ENCODE measurements at places on chromosomes 11 and 22.

GRCh38 chr22:37209140-37209845 lies 3.0 kb downstream of the SSTR3 start:
- no peak for DNase-seq

GRCh38 chr11:66850588-66851238 lies 6.2 kb upstream of the LRFN4 start:
- DNase-seq: no peak

DNA sequence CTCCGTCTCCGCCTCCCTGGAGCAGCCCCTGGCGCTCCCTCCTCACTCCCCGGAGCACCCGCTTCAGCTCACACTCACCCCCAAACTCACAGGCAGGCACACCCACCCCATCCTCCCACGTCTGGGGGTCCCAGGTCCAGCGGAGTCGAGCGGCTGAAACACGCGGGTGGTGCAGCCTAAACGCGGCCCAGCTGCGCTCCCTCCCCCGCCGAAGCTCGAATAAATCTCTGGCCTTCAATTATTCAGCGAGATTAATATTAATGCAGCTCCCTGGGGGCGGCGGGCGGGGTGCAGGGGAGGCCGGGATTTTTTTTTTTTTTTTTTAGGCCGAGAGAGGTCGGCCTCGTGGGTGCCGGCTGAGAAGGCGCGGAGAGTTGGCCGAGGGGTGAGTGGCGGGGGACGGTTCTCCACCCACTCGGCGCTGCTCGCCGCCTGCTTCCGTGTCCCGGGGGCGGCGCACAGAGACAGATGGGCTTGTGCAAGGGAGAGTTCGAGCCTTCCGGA lies 524 bp upstream of the SLC1A2 start:
- no peak for DNase-seq

DNA sequence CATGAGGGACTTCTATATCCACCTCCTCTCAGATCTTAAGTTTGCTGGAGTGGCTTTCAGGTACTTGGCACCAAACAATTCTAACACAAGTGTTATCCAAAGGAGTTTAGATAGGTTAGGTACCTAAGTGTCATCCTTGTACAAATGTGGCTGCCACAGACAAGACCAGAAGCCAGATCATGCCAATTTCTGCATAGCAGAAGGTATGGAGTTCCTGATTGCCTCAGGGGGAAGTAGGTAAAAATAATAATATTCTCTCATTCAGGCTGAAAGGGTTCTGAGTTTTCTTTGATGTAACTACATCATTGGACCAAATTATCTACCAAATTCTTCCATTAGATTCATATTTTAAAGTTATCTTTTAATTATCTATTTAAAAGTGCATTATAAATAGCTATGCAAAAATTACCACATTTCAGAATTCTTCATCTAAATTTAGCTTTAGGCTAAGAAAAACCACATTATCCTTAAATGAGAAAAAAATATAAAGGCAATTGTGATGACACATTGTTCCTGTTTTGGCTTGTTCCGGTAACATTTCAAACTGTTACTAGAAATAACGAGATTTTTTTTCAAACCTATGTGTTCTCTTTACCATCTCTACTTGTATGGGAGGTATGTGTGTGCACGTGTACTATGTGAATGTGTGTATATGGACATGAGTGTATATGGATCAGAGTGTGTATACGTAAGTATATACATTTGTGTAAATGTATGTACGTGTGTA lies 66.2 kb upstream of the POU2AF2 start:
- no peak for DNase-seq

DNA sequence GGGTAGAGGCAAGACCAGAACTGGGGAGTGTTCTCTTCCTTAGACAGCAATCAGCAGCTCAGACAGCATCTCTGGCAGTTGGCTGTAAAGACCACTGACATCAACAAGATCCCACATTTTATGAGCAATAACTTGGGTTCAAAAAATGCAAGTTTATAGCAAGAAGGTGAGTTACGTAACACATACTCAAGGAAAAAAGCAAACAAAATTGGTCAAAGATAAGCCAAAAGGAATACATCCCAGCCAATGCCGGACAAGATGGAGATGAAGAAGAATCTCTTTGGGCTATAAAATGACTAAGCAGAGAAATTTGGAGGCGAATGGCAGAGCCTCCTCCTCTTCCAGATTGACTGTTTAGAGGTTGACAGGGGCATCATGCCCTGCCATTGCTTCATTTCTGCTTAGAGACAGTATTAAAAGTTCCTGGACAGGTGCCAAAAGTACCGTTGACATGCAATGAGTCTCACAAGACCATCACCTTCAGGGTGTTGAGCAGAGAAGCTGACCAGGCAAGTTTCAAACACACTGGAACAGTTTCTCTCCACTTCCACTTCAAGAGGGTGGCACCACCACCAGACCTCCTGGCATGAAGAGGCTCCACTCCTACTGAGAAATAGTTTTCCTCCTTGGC lies 55.9 kb downstream of the ENDOD1 start:
- no peak for DNase-seq

DNA sequence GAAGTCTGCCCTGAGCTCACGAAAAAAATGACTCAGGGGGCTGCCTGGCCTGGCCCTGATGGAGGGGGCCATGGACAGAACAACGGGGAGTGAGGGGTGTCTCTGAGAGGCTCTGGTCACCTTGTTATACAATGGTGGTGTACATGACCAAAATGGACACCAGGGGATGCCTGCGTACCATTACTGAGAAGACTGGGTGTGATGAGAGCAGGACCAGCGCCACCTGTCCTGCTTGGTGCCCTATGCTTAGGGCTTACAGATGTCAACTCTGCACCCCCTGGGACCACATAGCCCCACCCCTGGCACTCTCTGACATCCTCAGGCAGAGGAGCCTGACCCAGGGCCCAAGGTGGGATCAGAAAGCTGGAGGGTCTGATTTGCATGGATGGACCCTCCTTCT lies 104.8 kb downstream of the ZNF280B start:
- no peak for DNase-seq

- no peak for DNase-seq
Measured at GRCh38 chr11:44372989-44373388, 63.0 kb upstream of the ALX4 start.

DNA sequence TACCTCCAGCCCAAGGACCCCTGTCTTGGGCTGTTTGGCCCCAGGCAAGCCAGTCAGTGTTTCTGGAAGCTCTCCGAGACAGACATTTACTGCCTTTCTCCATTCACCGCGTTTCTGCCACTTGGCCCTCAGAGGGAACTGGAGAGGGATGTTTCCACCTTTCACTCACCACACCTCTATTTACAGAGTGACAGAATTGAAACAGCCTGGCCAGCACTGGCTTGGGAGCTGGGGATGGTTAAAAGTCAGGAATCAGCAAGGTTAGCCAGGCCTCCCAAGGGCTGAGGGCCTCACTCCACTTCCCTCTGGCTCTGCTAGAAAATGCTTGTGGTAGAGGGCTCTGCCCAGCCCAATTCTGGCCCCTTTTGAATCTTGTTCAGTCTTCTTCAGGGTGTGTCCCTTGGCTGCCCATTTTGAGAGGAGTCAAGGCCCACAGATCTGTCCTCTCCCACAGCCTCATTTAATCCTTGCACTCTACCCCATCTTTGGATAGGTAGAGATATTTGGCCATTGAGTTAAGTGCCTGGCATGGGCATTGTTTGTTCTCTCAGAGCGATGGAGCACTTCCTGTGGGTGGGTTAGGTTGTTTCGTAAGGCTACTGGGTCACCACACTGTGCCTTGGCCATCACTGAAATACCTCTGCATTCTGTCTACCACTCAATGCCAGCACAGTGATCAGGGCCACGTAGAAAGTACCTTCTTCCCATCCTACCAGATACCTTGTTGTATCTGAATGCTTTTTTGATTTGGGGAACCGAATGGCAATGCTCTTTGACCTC lies 119.2 kb downstream of the MICAL2 start:
- DNase-seq: no peak

GRCh38 chr11:62499944-62500649 lies 46.5 kb downstream of the AHNAK start:
- DNase-seq: peak; percentile 20

DNA sequence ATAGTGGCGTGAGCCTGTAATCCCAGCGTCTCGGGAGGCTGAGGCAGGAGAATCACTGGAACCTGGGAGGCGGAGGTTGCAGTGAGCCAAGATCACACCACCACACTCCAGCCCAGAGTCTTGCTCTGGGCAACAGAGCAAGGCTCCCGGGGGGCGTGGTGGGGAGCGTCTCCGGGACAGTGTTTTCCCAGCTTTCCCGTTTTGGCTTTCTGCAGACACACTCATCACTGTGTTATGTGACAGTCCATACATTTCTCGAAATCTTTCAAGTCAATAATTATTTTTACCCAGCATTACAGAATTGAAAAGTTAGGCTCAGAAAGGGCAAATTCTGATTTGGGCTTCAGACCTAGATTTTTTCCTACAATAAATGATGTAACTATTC lies 31.7 kb downstream of the NEAT1 start:
- no peak for DNase-seq

- DNase-seq: peak; percentile 35
Measured at GRCh38 chr22:46693634-46694415, 44.2 kb downstream of the CERK start.

DNA sequence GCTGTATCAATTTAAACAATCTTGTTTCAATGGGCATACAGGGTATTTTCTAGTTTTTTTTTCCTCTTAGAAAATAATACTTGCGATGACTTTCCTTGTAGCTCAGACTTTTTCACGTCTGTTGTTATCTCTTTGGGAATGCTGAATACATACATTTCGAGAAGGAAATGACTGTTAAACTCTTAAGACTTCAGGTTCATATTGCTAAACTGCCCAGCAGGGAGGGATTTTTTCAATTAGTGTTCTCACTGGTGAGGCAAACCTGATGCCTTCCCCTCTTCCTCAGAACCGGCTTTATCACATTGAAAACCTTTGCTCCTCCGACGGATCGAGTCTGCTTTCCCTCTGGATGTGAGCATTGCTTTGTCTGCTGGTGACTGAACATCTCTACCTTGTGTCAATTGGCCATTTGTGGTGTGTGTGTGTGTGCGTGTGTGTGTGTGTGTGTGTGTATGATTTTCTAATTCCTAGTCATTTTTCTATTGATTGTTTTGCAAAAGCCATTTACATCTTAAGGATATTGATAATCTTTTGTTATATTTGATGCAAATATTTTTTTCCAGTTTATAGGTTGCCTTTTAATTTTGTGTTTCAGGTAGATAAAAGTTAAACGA lies 6.6 kb downstream of the NEAT1 start:
- no peak for DNase-seq

DNA sequence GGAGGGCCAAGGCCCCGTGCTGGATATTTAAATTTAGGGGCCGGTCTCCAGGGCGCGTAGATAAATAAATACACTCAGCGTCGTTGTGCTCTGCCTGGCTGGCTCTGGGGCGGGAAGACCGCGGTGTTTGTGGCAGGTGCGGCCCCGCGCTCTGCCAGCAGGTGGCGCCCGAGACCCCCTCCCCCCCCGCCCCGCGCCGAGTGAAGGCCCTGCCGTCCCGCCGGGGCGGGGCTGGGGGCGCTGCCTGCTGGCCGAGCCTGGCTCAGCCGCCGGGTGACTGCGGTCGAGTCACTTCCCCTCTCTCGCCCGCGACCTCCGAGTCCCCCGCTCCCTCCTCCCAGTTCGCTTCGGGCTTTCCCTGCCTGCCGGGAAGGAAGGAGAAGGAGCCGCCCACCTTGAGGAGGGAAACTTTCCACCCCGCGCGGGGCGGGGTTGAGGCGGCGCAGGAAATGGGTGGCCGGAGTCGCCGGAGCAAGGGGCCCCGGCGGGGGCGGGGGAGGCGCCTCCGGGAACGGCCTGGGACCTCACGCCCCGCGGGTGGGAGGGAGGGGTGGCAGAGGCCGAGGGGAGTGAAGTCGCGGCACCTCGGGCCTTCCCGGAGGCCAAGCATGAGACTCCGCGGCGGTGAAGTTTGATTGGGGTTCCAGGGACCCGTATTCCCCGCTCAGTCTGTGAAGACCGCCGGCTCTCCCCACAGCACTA lies 1.6 kb upstream of the EHBP1L1 start:
- peak; percentile 72 for DNase-seq

DNA sequence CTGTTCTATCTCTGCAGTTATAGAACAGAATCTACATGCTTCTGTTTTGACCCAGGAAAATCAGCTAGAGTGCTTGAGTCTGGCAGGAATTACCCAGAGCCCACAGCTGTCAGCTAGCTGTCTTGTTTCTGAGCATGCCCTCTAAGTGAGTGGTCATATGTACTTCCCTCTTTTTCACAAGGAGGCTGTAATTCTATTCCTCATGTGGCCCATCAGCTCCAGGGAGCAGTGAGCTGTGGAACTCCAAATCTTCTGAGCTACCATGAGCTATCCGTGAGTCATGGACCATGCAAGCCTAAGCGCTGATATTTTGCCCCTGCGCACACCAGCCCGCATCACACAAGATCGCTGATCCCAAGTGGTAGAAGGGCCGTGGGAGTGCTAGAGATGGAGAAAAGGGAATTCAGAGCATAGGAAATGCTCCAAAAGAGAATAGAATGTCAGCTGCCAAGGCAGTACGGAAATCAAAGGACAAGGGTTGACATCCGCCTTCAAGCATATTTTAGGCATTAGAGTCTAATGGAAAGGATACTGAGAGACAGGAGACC lies 5.4 kb downstream of the FJX1 start:
- no peak for DNase-seq

- no peak for DNase-seq
Measured at GRCh38 chr11:72303179-72303578, 59.2 kb upstream of the PHOX2A start.

DNA sequence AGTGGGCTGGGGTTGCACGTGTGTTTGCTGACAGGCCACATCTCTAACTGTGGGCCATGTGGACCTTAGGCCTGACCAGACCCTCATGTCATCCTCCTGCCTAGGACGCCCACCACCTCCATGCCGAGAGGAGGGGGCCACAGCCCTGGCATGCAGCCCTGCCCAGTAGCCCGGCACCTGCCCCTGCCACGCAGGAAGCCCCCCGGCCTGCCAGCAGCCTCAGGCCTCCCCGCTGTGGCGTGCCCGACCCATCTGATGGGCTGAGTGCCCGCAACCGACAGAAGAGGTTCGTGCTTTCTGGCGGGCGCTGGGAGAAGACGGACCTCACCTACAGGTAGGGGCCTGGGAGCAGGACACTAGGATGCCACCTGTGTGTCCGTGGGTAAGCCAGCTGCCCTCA lies 6.4 kb downstream of the MMP11 start:
- no peak for DNase-seq

- no peak for DNase-seq
Measured at GRCh38 chr11:57903441-57904123, 120.1 kb upstream of the OR9Q1 start.

DNA sequence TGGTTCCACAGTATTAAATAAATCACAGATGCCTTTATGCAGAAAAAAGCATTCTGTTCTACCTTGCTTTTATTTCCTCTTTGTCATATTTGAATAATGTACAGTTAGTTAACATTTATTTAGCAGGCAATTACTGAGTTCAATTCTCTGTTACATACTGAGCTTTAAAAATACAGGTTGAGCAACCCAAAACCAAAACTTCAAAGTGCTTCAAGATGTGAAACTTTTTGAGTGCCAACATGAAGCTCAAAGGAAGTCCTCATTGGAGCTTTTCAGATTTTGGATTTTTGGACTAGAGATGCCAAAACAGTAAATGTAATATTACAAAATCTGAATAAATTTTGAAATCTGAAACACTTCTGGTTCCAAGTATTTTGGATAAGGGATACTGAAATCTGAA lies 54.1 kb downstream of the PDHX start:
- no peak for DNase-seq

DNA sequence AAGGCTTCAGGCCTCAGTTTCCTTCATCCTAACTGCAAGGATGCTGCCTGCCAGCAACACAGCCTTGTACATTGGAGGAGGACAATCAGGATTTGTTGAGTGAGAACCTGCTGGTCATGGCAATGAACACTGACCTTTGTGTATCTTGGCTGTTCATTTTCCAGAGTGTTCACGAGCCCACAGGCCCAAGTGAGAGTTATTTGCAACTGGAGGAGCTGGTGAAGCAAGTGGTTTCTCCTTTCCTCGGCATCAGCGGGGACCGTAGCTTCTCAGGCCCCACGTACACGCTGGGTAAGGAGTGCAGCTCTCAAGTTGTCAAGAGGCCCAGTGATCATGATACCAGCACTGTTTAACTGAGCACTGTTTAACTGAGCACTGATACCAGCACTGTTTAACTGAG lies 59.0 kb downstream of the TRAF6 start:
- DNase-seq: no peak

All from NCI-H345 (cell line).